Kidney glomerular epithelial cell (primary cell): ENCODE measurements at places on chromosomes 7 and 10.

GRCh38 chr7:2607923-2608904, 23.6 kb upstream of the TTYH3 start:
- DNase-seq: no peak

DNA sequence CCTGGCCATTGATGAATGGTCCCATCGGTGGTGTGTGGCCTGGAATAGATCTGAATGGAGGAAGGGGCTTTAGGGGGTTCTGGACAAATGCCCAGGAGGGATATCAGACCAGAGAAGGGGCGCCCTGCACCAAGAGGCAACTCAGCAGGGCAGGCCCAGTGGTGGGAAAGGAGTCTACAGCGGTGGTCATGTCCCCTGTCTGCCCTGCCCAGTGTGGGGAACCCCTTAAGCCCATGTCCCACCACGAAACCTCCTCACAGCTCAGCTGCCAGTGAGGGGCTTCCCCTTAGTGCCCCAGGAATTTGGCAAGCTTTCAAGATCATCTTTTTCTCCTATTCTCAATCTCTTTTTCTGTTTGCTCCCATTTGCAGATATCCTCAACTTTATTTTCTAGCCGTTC, 14.1 kb upstream of the CCSER2 start:
- no peak for DNase-seq

DNA sequence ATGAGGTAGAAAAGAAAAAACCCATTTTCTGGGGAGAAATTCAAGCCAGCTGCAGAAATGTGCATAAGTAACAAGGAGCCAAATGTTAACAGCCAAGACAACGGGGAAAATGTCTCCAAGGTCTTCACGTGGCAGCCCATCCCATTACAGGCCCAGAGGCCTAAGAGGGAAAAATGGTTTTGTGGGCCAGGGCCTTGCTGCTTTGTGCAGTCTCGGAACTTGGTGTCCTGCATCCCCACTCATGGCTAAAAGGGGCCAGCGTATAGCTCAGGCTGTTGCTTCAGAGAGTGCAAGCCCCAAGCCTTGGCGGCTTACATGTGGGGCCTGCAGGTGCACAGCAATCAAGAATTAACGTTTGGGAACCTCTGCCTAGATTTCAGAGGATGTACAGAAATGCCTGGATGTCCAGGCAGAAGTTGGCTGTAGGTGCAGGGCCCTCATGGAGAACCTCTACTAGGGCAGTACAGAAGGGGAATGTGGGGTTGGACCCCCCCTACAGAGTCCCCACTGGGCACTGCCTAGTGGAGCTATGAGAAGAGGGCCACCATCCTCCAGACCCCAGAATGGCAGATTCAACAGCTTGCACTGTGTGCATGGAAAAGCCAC, 9.0 kb downstream of the ORC5 start:
- DNase-seq: no peak

GRCh38 chr7:102169651-102170392, 116.8 kb upstream of the SH2B2 start:
- peak; percentile 9 for DNase-seq

GRCh38 chr10:79400146-79401004, 45.0 kb downstream of the ZCCHC24 start:
- DNase-seq: no peak

- no peak for DNase-seq
Observed at GRCh38 chr10:8229153-8229552, 174.7 kb downstream of the GATA3 start.

- DNase-seq: no peak
Observed at GRCh38 chr7:28879105-28879504, 79.0 kb downstream of the TRIL start.

DNA sequence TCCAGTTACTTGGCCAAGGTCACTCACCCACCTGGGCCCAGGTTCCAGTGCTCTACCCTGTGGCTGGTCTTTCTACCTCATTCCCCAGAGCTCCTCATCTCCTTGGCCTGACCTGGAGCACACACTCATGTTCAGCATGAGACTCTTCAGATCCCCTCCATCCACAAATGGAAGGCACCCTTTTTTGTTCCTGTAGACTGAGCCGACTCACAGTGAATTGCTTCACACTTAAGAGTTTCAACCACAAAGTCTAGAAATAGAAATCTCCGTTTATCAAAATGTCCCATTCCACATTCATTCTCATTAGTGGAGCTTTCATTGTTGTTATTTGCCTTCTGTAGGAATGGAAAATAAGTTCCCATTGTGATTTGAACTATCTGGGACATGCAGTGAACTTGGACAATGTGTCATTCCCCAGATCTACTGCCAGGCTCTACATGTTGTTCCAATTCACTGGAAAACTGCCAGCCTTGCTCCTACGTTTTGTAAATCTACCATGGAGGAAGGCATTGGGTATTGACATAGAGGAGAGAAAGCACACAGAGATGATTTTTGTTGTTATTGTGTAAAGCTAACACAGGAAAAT, 125.3 kb upstream of the CELF2 start:
- DNase-seq: no peak
